ENCODE measurements at places on chromosomes 12 and 14.

DNA sequence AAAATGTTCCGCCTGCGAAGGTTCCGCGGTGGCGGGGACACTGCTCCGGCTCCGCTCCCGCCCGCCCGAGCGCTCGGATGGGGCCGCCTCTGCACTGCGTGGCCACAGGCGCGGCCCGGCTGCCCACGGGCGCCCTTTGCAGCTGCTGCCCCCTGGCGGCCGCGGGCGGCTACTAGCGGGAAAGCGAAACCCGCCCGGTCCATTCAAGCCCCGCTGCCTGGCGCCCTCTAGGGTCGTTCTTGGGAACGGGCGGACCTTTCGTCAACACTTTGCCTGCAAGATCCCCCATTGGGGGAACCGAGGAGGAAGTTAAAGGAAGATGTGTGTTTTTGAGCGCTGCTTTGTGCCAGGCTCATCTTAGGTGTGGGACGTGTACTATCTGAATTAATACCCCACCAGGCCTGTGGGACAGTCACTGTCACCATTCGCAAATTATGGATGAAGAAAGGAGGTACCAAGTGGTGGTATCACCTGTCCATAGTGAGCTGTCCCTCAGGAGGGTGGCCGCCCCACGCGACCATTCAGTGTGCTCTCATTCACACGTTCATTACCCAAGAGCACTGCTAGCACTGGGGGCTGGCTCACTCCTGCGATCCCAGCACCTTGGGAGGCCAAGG is 19.4 kb downstream of the GPR132 start:
- DNase-seq: peak; percentile 17

- DNase-seq: no peak
These were observed 107.7 kb downstream of the UNC79 start for GRCh38 chr14:93538413-93538812.

DNA sequence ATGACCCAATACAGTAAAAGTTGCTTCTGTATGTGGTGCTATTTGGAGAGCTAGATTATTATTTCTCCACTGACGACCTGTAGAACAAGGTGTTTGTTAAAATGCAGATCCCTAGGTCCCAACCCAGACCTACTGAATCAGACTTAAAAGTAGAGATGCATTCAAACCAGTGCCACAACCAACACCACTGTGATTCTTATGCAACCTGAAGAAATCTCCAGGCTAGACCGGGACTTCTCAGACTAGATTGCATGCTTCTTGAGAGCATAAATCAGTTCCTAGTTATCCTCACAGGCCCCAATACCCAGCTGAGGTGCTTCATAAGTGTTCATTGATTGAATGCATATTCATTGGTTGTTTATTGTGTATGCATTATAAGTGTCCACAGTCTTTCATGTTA is 78.2 kb downstream of the SPTSSA start:
- DNase-seq: no peak

GRCh38 chr14:75879031-75879430 is 102.8 kb downstream of the TGFB3 start:
- DNase-seq: no peak

- no peak for DNase-seq
These were observed 105.4 kb downstream of the CRACR2A start for GRCh38 chr12:3647504-3647903.

- no peak for DNase-seq
These were observed 12.4 kb downstream of the LUM start for GRCh38 chr12:91098941-91099340.

DNA sequence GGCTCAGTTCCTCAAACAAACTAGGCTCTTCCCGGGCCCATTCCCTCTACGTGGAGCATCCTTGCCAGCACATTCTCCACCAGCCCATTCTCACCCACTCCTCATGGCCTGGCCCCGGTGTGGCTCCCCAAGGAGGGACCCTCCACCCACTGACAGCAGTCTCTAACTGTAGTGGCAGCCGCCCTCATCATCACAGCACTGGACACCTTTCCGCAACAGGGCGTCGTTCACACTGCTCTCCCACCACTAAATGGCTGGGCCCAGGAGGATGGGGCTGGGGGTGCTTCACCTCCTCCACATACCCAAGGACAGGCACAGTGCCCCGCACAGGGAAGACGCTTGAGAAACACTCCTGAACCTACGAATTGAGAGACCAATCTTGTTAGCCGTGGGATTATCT is 123.0 kb downstream of the RIMBP2 start:
- DNase-seq: no peak

DNA sequence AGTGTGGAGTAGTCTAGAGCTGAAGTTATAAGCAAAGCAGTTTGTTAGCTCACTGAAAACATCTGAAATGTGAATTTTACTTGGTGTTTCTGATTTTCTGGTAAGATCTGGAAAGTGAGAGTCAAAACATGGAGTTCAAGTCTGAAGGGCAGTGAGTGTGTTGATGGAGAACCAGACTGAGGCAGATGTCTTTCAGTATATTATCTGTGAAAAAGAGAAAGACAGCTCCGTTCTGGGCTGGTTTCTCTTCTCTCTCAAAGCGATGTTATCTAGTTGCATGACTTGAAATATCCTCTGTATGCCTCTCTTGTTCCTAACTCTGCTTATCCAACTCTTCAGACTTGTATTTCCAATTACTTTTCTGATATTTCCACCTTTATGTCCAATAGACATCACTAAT is 381.9 kb upstream of the RGS6 start:
- no peak for DNase-seq

DNA sequence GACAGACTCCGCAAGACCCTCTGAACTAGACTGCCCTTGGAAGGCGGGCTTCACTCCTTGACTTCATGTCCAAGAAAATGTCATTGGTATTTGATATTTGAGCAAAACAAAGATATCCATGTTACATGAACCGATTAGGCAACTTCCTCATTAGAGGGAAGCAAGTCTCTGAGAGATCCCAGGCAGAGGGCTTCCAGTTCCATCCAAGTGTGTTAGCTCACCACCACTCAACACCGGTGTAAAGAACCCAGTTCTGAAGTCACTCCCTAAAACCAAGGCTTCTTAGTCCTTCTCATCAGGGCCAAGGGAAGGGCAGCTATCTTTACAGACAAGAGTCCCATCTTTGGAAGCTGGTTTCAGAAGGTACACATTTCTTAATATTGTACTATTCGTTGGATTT is 87.2 kb upstream of the CDKN3 start:
- no peak for DNase-seq

GRCh38 chr12:67096533-67097318 is 172.4 kb upstream of the CAND1 start:
- DNase-seq: no peak

GRCh38 chr14:70183991-70184390 is 4.8 kb downstream of the SLC8A3 start:
- no peak for DNase-seq

DNA sequence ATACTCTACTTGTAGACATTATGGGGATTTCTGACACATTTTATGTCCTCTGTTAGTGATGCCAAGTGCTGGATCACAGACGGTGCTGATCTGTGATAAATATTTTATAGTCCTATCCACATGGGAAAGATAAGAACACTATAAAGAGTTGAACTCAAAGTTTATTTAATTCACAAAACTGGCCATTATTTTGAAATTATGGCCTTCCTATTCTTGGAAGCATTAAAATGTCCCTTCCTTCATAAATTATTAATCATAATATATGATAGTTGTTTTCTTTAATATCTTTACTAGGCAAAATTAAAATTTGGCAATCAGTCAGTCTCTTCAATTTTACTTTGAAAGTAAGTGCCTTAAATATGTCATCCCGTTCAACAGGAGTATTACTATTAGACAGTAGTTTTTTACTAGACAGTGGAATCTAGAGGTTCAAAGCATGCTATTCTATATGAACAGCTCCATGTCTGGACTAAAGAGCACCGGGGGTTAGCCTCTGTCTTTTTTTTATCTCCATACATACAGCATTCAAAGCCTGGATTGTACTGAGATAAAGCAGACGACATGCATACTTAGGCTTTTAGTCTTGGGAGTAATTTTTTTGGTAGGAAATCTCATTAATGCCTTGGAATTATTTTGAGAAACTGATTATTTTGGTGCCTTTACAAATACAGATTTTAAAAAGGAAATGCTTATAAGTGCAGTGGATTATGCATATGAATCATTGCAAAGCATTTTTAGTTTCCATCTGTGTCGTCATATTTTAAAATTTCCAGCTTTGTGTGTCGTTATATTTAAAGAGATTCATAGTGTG is 306.1 kb upstream of the RGS6 start:
- DNase-seq: no peak
